ENCODE measurements at places on chromosomes 3 and 15. TPM values are rescaled to one million over a fixed set of nuclear protein-coding genes. Genes with fewer than 3 reads are reported as not detected.

- no peaks in the 10 kb centered on the region for H3K4me1 ChIP-seq
- no peaks in the 10 kb centered on the region for H3K36me3 ChIP-seq
Measured at GRCh38 chr15:25705433-25706115, 157.6 kb downstream of the ATP10A start.

GRCh38 chr3:107817076-107817475 lies 273.8 kb downstream of the CD47 start:
- H3K36me3 ChIP-seq, result no peaks in the 10 kb centered on the region
- no peak for DNase-seq
- no peaks in the 10 kb centered on the region for H3K4me1 ChIP-seq
- H3K27me3 ChIP-seq, result no peaks in the 10 kb centered on the region
- H3K27ac ChIP-seq, result no peak overlapping the region

DNA sequence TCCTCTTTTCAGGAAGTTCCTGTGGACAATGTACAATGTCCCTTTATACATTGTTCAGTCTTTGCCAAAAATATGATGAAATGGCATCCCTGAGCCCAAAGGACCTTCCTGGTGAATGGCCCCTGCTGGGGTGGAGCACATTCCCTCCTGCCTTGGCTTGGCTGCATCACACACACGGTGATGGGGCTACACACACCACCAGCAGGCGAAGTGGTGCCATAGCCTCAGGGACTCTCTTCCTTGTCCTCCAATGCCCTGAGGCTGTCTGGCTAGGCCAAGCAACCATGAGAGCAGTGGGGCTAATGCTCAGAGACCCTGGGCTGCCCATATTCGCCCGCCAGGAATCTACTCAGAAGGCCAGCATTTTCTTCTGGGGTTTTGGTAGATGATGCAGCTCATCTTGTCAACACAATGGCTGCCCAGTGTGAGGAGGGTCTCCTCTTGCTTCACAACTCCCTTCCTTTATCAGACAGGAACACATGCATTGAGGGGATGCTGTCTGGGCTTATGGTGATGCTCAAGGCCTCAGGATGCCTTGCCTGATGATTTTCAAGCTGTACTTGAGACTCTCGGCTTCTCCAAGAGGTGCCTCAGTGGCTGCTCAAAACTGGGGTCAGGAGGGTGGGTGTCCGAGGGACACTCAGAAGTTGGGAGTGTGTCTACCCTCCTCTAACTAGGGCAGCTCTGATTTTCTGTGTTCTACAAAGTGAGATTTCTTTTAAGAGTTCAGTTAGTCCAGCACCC lies 40.9 kb upstream of the EPHB1 start:
- peak; percentile 37 for DNase-seq
- no peak overlapping the region for H3K27ac ChIP-seq
- no peak overlapping the region for H3K4me3 ChIP-seq

Gene CDCP1
- total RNA-seq, result 23.3 TPM

- peaks cover 2% of the 10 kb centered on the region for H3K27me3 ChIP-seq
- H3K27ac ChIP-seq, result no peak overlapping the region
- peak overlapping the region; percentile 68 for H3K4me3 ChIP-seq
- no peaks in the 10 kb centered on the region for H3K4me1 ChIP-seq
- H3K36me3 ChIP-seq, result no peaks in the 10 kb centered on the region
Measured at GRCh38 chr3:190514413-190515153, 698 bp downstream of the IL1RAP start.

DNA sequence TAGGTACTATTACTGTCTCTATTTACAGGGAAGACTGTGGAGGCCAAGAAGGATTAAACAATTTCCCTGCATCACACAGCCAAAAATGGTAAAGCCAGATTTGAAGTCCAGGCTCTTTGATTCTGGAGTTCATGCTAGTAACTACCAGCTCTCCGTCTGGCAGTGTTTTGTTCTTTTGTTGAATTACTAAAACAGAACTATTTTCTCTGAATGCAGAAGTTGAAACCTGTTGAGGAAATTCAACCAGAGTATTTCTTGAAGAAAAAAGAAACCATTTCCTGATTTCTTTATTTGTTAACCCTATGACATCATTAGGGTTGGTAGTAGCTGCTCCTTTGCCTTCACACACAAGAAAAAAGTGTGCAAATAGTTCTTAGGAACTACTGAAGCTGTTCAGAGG lies 34.3 kb downstream of the CRTC3 start:
- H3K36me3 ChIP-seq, result no peaks in the 10 kb centered on the region
- H3K27ac ChIP-seq, result no peak overlapping the region
- H3K4me1 ChIP-seq, result peaks cover 4% of the 10 kb centered on the region
- no peaks in the 10 kb centered on the region for H3K27me3 ChIP-seq

DNA sequence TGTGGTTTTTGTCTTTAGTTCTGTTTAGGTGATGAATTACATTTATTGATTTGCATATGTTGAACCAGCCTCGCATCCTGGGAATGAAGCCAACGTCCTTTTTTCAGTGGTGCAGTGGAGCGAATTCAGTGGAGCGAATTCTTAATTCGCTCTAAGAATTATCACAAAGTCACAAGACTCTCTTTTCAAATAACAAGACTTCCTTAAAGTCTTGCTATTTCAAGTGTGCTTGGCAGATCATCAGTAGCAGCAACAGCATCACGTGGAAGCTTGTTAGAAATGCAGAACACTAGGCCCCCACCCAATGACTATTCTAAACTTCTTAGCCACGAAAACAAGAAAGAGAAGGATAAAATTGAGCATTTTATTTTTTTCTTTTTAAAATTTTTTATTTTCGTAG lies 58.1 kb upstream of the CD200R1L start:
- no peaks in the 10 kb centered on the region for H3K36me3 ChIP-seq
- no peak overlapping the region for H3K4me3 ChIP-seq
- no peak overlapping the region for H3K27ac ChIP-seq
- DNase-seq, result no peak
- no peaks in the 10 kb centered on the region for H3K27me3 ChIP-seq

Gene CFAP161
- not detected for total RNA-seq

Gene COL8A1
- 0.99 TPM for total RNA-seq

Gene CCDC50
- 22.0 TPM for total RNA-seq

DNA sequence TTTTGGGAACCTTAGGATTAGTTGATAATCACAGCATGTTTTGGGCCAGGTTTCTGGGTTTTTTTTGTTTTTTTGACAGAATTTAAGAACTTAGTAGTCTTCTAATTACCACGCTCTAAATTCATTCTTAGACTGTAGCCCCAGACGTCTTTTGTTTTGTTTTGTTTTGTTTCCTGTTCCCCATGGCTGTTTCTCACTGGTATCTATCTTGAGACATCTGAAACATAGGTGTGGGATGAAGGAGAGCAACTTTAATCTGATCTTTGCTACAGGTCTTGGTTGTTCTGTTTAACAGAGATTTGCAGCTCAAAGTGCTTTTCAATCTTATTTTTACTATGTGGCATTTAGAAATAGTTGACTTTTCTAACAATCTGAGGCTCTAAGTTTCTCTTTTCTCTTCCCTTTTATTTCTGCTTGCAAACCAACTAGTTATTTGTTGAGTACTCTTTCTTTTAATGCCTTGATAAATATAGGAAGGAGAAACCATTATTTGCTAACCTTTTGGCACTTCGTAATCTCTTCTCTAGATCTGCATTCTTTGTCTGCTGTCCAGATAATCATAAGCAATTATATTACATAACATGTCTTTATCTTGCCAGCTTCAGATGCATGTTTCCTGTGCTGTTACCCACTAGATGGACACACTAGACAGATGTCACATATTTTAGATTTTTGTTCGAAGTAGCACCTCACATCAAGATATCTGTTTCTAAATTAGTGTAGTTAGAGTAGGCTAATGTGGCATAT lies 40.9 kb downstream of the FBXL2 start:
- H3K27me3 ChIP-seq, result no peaks in the 10 kb centered on the region
- H3K27ac ChIP-seq, result no peak overlapping the region
- no peaks in the 10 kb centered on the region for H3K36me3 ChIP-seq
- H3K4me3 ChIP-seq, result no peak overlapping the region
- no peak for DNase-seq

Gene CLDN16
- total RNA-seq, result not detected

Gene TM4SF1
- total RNA-seq, result 0.26 TPM

Gene KIF7
- total RNA-seq, result 14.0 TPM

GRCh38 chr3:10142707-10143560 lies 1.4 kb downstream of the VHL start:
- peak overlapping the region; percentile 74 for H3K4me3 ChIP-seq
- no peak for DNase-seq
- H3K36me3 ChIP-seq, result peaks cover 3% of the 10 kb centered on the region
- H3K27ac ChIP-seq, result no peak overlapping the region
- 0 out of 2 replicates have a peak, but pooled peaks cover 4% of the 10 kb centered on the region for H3K4me1 ChIP-seq
- H3K27me3 ChIP-seq, result no peaks in the 10 kb centered on the region

DNA sequence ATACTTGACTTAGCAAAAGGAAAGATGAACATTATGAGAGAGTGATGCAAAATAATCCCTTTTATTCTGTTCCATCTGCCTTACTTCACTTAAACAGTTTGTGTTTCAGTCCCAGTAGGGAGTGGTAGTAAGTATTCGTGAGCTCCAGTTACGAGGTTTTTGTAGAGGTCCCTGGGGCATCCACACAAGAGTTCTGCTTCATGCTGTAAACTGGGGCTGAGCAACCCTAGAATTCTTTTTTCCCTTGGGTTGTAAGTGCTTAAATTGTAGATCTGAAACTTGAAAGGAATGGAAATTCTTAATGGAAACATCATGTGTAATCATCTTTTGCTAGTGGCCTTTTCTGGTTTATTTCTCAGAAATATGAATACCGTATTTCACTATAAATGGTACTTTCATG lies 79.5 kb downstream of the SEMA6D start:
- no peaks in the 10 kb centered on the region for H3K36me3 ChIP-seq
- H3K27me3 ChIP-seq, result no peaks in the 10 kb centered on the region
- no peaks in the 10 kb centered on the region for H3K4me1 ChIP-seq
- no peak for DNase-seq
- H3K4me3 ChIP-seq, result no peak overlapping the region

Gene NEK11
- total RNA-seq, result not detected

- no peaks in the 10 kb centered on the region for H3K27me3 ChIP-seq
- no peaks in the 10 kb centered on the region for H3K4me1 ChIP-seq
- no peak overlapping the region for H3K4me3 ChIP-seq
- no peak for DNase-seq
- H3K36me3 ChIP-seq, result peaks cover 87% of the 10 kb centered on the region
Measured at GRCh38 chr3:129266651-129267050, 12.0 kb upstream of the HMCES start.

DNA sequence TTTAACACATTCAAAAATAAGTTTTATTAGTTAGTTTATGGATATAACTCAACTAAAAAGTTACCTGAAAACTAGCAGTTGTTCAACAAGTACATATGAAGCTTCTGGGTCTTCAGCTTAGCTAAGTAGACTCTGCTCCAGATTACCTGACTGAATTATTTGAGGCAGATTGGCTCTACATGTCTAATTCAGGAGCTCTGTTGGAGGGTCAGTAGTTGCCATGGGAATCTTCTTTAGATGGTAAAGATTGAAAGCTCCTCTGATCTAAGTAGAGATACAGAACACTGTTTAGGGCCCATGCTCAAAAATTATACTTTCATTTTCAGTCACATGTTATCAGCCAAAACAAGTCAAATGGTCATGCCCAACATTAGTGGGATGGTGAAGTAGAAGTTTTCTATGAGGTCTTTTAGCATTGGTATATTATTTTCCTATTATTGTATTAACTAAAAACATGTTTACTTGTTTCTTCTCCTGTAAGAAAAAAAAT lies 1476.9 kb downstream of the OTOL1 start:
- H3K4me1 ChIP-seq, result no peaks in the 10 kb centered on the region
- DNase-seq, result no peak
- no peaks in the 10 kb centered on the region for H3K27me3 ChIP-seq
- no peaks in the 10 kb centered on the region for H3K36me3 ChIP-seq
- no peak overlapping the region for H3K4me3 ChIP-seq
- H3K27ac ChIP-seq, result no peak overlapping the region

- no peak for DNase-seq
- H3K4me1 ChIP-seq, result peaks cover 25% of the 10 kb centered on the region
- no peak overlapping the region for H3K27ac ChIP-seq
- H3K36me3 ChIP-seq, result no peaks in the 10 kb centered on the region
- H3K4me3 ChIP-seq, result no peak overlapping the region
Measured at GRCh38 chr3:9100513-9100894, 137.2 kb upstream of the RAD18 start.

DNA sequence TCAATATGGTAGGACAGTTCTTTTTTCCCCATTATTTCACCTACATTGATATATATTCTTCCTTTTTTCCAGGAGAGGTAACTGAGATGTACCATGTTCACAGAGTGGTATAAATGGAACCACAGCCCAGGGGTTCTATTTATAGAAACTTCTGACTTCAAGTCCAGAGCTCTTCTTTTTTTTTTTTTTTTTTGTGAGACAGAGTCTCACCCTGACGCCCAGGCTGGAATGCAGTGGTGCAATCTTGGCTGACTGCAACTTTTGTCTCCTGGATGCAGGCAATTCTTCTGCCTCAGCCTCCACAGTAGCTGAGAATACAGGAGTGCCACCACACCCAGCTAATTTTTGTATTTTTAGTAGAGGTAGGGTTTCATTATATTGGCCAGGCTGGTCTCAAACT lies 267.1 kb upstream of the TPRG1 start:
- H3K27ac ChIP-seq, result no peak overlapping the region
- no peaks in the 10 kb centered on the region for H3K36me3 ChIP-seq
- no peaks in the 10 kb centered on the region for H3K4me1 ChIP-seq
- no peaks in the 10 kb centered on the region for H3K27me3 ChIP-seq
- no peak for DNase-seq
- no peak overlapping the region for H3K4me3 ChIP-seq

GRCh38 chr15:70613271-70613670 lies 150.1 kb downstream of the UACA start:
- DNase-seq, result no peak
- H3K36me3 ChIP-seq, result no peaks in the 10 kb centered on the region
- H3K4me1 ChIP-seq, result peaks cover 5% of the 10 kb centered on the region
- no peak overlapping the region for H3K4me3 ChIP-seq
- H3K27ac ChIP-seq, result no peak overlapping the region
- no peaks in the 10 kb centered on the region for H3K27me3 ChIP-seq

DNA sequence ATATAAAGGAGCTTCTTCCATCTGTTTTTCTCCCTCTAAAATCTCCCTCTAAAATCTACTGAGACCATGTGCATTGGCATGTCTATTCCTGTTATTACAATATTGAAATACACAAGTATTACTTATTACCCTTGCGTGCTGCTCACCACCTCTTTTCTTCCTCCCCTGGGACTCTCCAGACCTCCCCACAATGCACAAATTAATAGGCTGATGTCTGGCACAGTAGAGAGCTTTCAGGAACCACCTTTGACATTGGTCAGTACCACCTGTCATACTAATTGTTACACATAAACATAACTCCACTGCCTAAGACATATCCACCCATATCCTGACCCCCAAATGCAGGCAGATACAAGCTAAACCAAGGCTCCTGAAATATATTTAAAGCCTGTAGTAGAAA lies 722.6 kb downstream of the FHIT start:
- H3K4me1 ChIP-seq, result no peaks in the 10 kb centered on the region
- no peak overlapping the region for H3K27ac ChIP-seq
- H3K4me3 ChIP-seq, result no peak overlapping the region
- no peaks in the 10 kb centered on the region for H3K27me3 ChIP-seq

Gene A4GNT
- total RNA-seq, result not detected

DNA sequence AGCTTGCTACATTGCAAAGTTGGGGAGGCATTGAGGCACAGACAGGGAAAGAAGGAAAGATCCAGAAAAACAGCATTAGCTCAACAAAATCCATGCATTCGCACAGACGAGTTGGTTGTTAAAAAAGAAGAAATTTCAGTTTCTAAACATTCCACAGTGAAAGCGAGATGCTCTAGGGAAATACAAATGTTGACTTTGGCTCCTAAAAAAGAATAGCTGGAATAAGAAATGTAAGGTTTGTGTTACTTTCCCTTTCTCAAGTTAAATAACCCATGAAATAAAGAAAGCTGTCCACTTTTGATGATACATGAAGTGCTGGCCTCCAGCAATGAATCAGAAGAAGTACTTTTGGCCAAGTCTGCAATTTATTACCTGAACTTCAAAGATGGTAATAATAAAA lies 465.1 kb downstream of the ERC2 start:
- no peak overlapping the region for H3K27ac ChIP-seq
- H3K36me3 ChIP-seq, result no peaks in the 10 kb centered on the region
- H3K4me3 ChIP-seq, result no peak overlapping the region

Gene GRIP2
- 6.9 TPM for total RNA-seq

Measured in H1 (cell line).